C1 segment of cervical spinal cord (tissue), 14 donors: ENCODE measurements at places on chromosomes 7 and 10.
A peak's percentile ranks its signal among the peaks of the same experiment; 100 is the strongest.

DNA sequence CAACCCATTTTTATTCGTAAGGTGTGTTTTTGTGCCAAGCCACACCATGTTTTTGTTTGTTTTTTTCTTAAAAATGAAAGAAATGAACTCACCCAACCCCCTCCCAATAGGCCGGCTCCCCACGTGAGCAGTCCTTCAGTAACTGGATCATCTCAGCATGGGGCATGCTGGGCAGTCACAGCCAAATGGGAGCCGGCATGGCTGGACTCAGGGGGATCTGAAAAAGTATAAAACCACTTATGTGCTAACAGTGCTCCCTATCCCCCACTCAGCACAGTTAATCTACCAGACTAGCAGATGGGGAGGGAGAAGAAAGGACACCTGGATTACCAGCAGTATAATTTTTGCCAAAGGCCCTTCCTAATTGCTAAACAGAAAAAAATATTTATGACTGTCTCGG is 39.3 kb downstream of the BAZ1B start:
- DNase-seq: no peak

DNA sequence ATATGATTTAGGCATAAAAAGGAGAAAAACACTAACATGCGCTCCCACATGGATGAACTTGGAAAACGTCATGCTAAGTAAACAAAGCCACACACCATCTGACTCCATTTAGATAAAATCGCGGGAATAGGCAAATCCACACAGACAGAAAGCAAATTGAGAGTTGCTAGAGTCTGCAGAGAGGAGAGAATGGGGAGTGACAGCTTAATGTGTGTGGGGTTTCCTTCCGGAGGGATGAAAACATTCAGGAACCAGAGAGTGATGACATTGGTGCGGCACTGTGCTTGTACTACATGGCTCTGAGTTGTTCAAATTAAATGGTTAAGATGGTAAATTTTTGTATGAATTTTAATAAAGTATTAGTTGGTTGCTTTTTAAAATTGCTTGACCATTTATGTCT is 482.9 kb upstream of the AKR1E2 start:
- DNase-seq: no peak

DNA sequence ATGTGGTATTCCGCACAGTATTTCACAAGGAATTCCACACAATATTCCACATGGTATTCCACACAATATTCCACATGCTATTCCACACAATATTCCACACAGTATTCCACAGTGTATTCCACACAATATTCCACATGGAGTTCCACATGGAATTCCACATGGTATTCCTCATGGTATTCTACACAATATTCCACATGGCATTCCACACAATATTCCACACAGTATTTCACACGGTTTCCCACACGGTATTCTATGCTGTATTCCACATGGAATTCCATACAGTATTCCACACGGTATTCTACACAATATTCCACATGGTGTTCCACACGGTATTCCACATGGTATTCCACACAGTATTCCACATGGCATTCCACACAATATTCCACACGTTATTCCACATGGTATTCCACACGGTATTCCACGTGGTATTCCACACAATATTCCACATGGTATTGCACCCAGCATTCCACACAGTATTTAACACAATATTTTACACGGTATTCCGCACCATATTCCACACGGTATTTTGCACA is 137.3 kb upstream of the CHST15 start:
- DNase-seq: no peak

DNA sequence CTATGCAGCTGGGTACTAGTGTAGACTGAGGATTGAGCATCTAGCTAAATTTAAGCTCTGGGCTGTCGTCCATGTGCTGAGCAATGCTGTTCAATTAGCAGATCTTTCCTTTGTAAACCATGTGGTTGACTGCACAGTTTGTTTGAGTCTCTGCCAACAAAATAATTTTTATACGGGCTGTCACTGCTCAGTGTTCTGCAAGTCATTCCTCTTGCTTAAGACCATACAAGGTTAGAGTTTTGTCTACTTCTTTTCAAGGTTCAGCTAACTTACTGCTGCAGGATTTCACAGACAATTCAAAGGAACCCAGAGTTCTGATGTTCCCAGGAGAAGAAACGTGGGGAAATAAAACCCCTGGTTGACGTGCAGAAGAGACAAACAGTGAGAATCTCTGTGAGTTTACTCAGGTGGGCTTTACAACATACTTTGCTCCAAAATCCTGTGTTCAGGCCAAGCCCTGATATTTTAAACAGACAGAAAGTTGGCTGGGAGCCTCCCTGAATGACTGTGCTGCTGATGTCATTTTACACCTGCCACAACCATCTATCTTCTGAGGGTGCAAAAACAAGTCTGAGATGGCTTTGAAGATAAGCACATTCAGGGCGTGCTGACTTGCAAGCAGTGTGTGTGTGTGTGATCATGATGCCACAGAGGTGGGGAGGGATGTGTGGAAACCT is 177.1 kb upstream of the SVIL start:
- no peak for DNase-seq

DNA sequence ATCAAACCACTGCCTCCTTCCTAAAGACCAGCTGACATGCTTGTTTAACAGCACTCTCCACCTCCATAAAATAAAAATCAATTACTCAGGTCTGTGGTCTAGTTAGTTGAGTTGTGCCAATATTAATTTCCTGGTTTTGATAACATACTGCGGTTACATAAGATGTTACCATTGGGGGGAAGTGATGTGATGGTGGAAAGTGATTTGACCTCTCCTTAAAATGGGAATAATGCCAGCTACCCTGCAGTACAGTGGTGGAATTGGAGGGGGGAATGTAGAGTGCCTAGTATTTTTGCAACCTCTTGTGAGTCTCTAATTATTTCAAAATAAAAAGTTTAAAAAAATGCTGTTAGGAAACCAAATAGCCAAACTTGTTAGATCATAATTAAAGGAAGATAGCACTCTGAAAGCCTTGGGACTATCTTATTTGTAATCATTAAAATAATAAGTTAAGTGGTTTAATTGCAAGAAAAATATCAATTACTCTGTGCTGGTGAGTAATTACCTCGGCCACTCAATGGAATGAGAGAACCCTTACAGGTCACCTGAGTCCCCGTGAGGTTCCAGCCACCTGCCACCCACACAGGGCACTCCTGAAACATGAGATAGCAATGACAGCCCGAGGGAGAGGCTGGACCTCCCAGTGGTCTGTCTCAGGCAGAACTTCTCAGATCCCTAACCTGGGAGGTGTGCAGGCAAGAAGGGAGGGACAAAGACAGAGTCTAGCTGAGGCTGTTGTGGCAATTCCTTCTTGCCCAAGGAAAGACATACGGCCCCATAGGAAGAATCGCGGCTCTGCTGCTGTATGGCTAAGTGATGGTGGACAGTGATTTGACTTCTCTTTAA is 94.1 kb downstream of the SH3PXD2A start:
- no peak for DNase-seq

DNA sequence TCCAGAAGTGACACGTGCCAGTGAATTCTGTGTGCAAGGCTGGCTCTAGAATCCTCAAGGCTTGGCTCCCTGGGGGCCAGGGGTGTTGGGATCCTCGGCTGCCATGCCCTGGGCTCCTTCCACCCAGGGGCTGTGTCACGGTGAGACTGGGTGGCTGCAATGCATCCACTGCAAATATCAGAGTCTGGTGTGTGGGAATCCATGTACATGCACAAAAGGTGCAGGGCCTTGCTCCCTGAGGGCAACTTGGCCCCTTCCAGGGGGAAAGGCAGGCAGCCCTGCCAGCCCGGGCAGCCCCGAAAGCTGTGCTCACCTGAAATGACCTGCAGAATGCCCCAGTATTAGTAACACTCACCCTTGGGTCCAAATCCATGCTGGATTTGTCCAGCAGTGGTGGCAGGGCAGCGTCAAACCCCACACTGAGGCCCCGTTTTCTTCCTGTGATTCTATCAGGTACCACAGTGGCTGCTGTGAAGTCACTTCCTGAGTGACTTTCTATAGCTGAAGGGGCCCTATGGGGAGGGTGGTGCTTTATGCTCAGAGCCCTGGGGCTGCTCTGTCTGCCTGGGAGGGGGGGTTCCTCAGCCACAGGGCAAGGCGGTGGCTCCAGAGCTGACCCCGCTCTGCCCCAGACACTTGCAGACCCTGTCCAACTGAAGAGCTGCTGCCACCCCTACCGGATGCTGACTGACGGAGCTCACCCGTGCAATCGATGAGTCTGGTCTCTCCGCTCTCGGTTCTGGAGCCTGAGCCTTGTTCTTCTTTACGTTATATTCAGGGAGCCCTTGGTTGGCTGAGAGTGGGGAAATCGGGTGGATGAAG is 317.7 kb downstream of the GLRX3 start:
- no peak for DNase-seq

DNA sequence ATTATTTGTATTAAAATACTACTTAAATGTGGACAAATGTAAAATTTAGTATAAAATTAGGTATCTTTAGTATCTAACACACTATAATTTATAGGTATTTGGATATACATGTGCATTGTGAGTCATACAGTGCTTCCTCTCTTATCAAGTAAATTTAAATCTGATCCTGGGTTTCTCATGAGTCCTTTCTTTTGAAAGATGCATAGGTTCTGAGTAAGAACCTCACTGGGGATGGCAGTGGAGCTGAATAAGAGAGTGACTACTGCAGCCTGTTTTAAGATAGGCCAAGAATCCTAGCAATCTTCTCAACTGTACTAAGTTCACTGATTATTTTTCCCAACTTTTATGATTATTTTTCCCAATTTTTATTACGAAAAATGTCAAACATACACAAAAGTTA is 16.2 kb downstream of the CEP55 start:
- no peak for DNase-seq

DNA sequence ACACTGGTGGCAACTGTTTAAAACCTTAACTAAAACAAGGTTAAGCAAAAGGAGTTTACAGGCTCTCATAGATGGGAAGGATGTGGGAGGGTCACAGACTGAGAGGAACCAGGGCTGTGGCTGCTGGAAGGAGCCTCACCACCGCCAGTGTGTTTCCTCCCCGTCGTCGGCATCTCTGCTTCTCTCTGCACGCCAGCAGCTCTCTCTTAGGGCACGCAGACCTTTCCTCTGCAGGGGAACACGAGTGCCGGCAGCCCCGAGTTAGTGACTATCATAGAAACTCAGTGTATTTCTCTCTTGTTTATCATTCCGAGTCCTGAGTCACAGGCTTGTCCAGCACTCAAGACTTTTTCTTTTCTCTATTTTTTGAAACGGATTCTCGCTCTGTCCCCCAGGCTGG is 8.1 kb upstream of the SH2D4B start:
- peak; percentile 31 for DNase-seq

DNA sequence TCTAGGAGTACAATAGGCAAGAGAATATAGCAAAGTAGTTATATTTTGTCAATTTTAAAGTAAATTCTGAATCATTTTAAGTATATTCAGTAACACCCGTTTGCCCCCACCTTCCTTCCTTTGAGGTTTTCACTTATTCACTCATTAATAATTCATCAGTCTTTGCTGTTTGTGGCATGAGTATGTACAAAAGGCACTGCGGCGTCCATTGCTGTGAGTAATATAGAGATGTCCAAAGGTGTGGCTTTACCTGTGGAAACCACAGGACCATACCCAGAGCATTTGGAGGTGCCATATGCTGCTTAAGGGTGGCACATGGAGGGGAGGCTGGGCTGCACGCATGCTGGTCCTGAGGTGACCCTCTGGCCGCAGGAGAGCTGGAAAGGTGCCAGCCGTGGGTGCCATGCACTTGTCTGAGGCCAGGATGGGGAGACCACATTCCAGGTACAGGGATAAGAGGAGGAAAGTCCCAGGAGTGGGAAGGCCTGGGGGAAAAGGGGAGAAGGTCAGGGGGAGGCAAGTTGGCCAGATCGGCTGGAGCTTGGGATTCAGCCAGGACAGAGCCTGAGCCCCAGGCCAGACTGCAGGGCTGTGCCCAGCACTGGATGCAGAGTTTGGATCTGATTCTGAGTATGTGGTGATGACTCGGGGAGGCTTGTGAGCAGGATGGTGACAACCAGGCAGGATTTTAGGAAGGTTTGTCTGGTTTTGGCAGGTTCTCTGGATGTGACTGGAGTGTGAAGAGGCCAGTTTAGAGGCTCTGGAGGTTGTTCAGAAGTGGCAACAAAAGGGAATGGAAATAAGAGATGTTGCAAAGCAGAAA is 223.4 kb downstream of the MGMT start:
- no peak for DNase-seq

DNA sequence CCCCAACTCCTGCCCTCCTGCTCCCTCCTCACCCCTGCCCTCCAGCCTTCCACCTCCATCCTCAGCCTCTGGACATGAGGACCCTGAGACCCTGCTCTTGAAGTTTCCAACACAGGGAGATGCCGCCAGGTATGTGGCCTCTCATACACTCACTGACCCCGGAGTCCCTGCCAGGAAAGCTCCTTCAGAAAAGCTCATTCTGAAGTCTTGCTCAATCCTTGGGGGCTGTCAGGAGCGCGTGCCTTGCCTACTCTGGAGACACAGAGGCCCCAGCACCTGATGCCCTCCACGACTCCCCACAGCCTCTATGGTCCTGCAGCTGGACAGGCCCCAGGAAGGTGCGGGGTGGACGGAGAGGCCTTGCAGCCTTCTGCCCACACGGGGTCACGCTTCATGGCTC is 11.0 kb downstream of the NUDT1 start:
- no peak for DNase-seq

GRCh38 chr10:33139181-33139646 is 181.2 kb upstream of the ITGB1 start:
- no peak for DNase-seq

DNA sequence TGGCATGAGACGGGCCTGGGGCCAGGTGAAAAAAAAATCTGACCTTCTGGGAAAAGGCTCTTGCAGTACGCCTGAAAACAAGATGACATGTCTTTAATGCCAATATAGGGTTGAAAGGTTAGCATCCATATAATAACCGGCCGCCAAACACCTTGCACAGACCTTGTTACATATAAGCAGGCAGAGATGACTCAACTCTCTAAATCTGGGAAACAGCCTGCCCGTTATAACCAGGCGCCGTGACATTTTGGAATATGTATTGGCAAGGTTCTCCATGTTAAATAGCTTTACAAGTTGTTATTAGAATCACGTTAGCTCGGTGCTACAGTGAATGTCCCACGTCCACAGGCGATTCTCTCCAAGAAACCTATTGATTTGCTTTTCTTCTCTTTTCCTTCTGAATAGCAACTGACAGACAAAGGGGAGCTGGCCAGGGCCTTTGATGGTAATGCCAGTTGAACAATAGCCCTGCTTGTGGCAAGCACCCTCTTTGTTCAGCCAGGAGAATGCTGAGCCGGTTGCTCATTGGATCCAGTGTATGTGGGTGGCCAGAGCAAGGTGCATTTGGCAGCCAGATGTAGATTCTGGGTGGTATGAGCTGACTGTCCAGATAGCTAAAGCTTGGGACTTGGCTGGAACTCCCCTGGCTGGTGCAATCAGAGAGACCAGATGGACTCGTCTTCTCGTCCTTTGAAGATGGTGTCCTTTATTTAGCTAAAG is 80.1 kb upstream of the AUTS2 start:
- DNase-seq: peak; percentile 38

DNA sequence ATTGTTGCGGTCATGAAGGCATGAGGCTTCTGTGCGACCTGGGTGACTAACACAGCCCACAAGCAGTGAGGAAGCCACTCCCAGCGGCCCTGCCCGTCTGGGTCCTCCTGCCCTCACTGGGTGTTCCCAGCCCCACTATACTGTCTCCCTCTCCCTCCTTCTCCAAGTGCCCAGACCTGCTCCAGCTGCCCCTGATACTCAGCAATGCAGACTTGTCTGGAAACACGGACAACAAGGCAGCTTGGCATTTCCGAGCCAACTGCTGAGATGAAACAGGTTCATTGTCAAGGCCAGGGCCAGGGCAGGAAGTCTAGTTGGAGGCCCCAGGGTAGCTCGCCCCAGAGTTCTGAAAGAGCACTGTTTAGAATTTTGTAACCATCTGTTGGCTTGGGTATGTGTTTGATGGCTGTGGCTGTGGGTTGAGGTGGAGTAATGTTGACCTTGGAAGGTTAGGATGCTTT is 95.7 kb downstream of the RBM20 start:
- DNase-seq: no peak

- no peak for DNase-seq
Measured at GRCh38 chr10:88964869-88965415, 12.4 kb upstream of the ACTA2 start.
